Activated T-helper 9 cell treated with anti-CD3 and anti-CD28 coated beads, Interleukin-2, amount 50 U/mL, for 16 hours (primary cell): ENCODE measurements at places on chromosomes 13 and 19.

DNA sequence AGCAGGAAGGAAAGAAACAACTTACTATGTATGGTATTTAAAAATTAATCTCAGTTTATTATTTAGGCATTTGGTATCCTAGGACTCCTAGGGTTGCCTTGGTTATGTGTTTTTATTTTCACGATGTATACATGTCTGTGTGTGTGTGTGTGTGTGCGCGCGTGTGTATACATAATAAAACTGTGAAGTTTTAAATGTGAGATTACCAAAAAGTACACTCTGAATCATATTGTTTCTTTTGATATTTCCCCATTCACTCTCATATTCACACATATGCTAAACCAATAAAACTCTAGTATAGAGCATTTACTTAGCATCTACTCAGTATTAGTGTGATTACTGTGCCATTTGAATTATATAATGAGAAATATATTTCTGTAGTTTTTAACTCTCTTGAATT lies 30.8 kb upstream of the NDFIP2 start:
- DNase-seq = no peak

DNA sequence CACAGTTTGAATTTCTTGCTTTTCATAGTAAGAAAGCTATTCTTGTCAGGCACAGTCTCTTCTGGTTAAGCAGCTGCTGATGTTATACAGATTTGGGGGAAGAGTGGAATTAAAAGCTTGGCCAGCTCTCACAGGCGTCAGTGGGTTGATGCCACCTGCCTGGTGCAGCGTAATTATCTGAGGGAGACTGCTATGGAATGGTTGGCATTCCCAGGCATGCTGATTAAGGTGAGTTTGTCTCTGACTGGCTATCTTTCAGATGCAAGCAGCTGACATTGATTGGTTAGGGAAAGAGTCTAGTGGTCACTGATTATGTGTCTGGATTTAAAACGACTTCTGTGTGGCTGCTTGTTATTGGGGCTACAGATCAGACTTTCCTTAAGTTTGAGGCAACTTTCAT lies 948.4 kb downstream of the UQCRFS1 start:
- no peak for DNase-seq

GRCh38 chr19:28493884-28494283 lies 719.1 kb downstream of the UQCRFS1 start:
- no peak for DNase-seq

GRCh38 chr13:113759525-113760137 lies 605 bp downstream of the TMEM255B start:
- DNase-seq = no peak

GRCh38 chr19:46722421-46723022 lies 5.6 kb upstream of the PRKD2 start:
- DNase-seq = no peak

- no peak for DNase-seq
Measured at GRCh38 chr13:40490086-40490758, 176.2 kb downstream of the FOXO1 start.

- DNase-seq = no peak
Measured at GRCh38 chr19:50334741-50335421, 5.7 kb upstream of the KCNC3 start.

DNA sequence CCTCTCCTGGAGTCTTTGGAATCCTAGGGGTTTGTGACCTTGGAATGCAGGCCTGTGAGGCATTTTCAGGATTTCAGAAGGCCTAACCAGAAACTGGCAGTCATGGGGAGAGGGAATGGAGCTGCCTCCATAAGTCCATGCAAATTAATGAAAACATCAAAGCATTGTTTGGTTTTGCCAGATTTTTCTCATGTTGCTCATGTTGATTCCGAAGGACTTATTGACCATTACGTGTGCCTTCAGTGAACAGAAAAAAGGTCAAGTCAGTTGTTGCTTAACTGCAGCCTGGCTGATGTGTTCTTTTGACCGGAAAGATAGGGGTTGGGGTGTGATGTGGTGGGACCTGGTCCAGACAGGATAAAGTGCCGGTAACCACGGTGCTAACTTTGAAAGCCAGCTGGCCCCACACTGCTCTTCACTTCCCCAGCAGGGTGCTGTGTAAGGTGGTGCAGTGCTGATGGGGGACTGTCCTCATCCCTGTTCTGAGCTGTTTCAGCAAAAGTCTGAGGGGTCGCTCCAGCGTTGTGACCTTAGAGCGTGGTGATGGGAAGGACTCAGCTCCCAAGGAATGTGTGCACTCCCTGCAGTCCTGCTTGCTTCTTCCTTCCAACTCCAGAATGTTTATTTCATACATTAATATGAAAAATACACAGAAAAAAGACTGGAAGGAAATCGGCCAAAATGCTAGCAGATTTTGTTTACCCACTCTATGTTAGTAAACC lies 3.5 kb downstream of the RNF113B start:
- no peak for DNase-seq

GRCh38 chr19:48510421-48511268 lies 990 bp downstream of the LMTK3 start:
- DNase-seq = peak; percentile 69

DNA sequence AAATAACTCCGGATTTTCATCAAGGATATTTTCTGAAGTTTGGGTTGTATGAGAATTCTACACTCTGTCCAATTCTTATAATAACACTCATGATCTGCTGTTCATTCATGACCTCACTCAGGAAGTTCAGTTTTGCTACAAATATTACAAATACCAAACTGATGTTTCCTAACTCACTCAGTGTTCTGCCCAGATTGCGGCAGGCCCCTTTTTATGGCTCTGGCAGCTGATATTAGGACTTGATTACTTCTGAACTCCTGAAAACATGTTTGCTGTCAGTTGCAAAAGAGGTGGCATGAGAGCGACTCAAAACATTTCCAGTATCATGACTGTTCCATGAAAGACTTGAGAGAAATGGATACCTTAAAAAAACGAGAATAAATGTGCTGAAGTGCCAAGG lies 188.0 kb downstream of the RGCC start:
- no peak for DNase-seq

- no peak for DNase-seq
Measured at GRCh38 chr19:6217752-6218334, 61.9 kb downstream of the MLLT1 start.

DNA sequence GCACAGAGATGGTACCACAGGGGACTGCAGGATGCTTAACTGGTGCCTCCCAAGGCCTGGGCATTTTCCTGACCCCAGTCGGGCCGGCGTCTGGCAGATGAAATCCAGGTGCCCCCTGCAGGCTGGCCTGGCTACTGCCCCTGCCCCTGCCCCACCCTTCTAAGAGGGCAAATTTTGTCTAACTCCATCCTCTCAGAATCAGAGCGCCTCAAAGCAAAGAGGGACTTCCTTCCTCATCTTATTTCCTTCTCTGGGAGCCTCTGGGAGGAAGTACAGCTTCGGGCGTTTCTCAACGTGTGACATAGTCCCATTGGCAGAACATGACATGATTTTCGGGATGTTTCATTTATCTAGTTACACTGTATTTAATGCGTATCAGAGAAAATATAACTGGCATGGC lies 2.7 kb downstream of the PRKACA start:
- peak; percentile 43 for DNase-seq

DNA sequence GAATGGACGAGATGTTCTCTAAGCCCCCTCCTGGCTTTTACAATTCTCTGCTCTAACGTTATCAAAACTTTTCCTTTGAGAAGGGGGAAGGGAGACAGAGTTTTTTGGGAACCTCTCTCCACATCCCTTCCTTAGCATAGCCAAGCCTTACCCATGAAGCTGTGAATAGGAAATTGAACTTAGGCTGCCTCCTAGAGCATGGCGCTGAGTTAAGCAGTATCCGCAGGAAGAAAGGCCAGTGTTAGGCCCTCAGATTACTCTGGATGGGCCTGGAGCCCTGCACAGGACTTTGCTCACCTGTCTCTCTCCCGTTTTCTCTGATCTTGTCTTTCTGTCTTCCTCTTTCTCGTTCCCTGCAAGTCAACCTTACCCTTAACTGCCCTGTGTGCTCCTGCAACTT lies 39.6 kb downstream of the CYP2B6 start:
- DNase-seq = no peak

- no peak for DNase-seq
Measured at GRCh38 chr13:87907202-87907601, 236.0 kb downstream of the SLITRK5 start.

DNA sequence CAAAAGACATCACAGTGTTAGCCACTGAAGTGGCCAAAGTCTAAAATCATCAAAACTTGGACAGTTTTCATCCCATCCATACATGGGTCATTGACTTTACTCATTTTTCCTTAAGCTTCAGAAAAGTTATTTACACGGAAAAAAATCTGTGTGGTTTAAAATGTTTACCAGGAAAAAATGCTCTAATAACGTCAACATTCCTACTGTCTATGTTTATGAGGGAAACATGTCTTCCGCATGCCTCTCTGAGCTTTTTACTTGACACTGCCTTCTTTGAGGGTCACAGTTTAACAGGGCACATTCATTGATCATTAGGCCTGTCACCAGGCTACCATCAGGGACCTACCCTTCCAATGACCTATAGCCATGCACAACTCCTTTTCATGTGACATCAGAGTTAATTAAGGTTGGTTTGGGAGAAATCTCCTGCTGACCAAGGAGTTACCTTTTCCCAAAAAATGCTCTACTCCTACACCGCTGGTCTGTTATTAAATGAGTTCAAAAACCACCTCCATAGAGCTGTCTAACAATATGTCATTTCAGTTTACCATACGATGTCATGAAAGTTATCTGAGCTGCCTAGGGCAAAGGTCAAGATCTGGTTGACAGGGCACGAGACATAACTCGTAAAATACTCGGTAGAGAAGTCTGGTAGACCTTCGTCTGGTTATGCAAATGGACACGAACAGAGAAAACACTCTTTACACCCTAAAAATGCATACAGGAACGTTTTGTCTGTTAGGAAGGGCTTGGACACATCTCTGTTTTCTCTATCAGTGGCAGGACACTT lies 17.8 kb downstream of the FLT1 start:
- no peak for DNase-seq

- no peak for DNase-seq
Measured at GRCh38 chr13:77915686-77916085, 2.9 kb downstream of the EDNRB start.

DNA sequence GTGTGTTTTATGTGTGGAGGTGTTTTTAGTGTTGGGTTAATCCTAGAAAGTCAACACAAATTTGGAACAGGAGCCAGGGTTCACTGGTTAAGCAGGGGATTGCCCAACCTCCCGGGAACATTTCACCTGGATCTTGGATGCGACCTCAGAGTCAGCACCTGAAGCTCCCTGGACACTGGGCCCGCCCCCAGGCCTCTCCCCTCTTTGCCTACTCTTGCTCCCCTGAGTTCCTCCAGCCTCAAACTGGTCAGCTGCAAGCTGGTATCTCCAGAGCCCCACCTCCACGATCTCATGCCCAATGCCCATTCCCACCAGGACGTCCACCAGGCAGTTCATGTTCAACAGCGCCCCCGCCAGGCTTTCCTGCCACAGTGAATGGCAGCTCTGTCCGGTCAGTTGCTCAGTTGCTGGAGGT lies 9.7 kb downstream of the HSD17B14 start:
- DNase-seq = no peak

GRCh38 chr13:51731759-51732158 lies 72.2 kb downstream of the DHRS12 start:
- DNase-seq = no peak

- DNase-seq = peak; percentile 100
Measured at GRCh38 chr19:6199240-6199994, 64.0 kb downstream of the ACSBG2 start.

- no peak for DNase-seq
Measured at GRCh38 chr19:15622991-15623390, 8.0 kb downstream of the CYP4F8 start.

DNA sequence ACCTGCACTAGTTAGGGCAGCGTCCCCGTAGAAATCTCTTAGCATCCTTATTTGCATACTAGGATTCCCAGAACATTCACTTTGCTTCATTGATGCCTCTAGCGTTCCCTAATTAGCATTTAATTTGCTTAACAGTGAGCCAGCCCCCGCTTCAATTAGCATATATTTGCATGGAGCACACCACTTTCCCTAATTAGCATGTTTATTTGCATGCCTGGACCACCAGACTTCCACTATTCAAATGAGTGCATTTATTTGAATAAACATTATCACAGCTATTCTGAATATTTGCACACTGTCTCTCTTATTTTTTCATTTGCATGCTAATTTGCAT lies 69.6 kb downstream of the RYR1 start:
- DNase-seq = no peak

DNA sequence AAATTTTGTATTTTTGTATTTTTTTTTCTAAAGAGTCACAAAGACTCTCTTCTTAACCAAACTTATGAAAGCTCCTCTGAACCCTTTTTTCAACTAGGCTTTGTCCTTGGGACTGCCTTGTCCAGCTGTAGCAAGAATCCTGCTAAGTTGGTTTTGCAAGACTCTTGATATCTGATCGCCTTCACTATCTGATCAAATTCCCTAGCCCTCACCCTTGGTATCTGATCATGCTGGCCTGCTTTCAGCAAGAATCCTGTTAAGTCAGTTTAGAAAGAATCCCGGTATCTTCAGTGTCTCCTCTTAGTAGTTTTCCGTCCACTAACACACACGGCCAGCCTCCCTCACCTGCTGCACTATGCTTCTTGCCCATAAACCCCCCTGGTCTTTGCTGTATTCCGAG lies 1.9 kb upstream of the SIGLEC5 start:
- DNase-seq = no peak

GRCh38 chr13:79724348-79725103 lies 243.6 kb downstream of the NDFIP2 start:
- no peak for DNase-seq

DNA sequence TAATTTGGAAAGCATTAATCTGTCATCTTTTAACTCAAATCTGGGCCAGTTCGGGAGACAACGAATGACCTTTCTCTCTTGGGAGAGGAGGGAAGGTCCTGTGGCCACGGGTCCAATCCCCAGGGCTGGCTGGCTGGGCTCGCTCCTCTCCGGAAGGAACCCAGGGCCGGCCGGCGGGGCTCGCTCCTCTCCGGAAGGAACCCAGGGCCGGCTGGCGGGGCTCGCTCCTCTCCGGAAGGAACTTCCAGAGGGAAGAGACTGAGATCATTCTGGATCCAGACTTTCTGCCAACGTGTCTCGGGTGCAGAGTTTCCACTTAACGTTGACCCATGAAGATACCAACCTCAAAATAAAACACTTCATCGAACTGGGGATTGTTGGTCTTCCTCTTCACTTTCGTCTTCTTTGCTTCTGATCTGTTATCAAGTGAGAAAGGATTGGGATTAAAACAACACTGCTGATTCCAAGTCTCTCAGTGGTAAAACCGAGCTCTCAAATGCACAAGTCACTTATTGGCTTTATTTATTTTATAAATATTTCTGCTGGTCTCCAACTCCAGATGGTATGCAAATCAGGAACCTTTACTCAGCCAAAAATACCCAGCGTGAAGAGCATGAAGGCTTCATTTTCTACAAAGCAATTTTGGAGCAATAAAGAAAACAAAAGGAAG lies 53.3 kb upstream of the C13orf46 start:
- no peak for DNase-seq
